ENCODE measurements at places on chromosomes 2 and 18.

DNA sequence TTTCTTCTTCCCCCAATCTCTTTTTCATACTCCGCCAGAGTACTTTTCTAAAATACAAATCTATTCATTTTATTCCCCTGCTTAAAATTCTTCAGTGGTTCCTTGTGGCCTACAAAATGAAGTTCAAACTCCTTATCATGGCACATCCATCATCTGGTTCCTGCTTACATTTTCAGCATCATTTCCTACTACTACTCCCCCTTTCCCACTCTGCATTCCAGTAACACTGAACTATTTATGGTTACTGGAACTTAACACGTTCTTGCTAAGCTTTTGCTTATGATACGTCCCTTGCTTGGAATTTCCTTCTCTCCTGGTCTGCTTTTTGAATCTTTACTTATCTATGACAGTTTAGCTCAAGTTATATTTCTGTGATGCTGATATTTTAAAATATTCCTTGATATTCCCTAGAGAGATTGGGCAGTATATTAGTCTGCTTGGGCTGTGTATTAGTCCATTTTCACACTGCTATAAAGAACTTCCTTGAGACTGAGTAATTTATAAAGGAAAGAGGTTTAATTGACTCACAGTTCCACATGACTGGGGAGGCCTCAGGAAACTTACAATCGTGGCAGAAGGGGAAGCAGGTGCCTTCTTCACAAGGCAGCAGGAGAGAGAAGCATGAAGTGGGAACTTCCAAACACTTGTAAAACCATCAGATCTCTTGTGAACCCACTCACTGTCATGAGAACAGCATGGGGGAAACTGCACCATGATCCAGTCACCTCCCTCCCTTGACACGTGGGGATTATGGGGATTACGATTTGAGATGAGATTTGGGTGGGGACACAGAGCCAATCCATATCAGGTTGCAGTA, 53.2 kb downstream of the BMPR2 start:
- no peak for DNase-seq

- no peak for DNase-seq
Observed at GRCh38 chr2:6955511-6956136, 38.4 kb downstream of the RNF144A start.

DNA sequence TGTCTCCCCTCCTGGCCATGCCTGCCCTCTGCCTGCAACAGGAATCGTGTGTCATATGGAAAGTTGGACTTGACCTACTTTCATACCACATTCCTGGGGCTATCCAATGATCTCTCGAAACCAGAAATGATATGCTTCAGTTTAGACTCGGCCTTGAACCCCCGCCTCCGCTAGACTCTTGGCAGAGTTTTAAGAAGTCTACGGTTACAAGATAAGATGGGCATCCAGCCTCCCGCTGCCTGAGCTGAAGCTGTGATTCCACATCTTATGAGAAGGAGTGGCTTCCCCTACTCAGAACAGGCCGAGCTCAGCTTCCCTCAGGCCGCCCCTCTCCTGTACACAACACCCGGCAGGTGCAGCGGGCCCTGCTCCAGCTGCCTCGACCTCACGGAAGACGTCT, 73.9 kb downstream of the MTCL1 start:
- DNase-seq = no peak

DNA sequence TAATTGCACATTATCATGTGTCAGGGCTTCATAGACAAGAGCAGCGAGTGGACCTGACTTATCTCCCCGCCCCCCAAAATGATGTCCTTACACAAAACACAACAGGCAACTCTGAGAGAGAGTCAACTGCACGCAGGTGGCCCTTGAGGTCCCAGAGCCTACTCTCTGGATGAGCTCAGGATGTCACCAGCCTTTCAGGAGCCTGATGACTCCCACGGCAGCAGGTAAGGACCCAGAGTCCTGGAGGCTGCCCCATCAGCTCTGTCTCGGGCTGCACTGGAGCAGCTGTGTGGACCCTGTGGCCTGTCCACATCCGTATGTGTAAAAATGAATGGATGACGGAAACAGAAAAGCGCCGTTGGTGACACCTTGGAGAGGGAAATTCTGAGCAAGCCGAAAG, 130.9 kb downstream of the HDAC4 start:
- no peak for DNase-seq

GRCh38 chr18:22279741-22280452, 110.5 kb downstream of the GATA6 start:
- no peak for DNase-seq

DNA sequence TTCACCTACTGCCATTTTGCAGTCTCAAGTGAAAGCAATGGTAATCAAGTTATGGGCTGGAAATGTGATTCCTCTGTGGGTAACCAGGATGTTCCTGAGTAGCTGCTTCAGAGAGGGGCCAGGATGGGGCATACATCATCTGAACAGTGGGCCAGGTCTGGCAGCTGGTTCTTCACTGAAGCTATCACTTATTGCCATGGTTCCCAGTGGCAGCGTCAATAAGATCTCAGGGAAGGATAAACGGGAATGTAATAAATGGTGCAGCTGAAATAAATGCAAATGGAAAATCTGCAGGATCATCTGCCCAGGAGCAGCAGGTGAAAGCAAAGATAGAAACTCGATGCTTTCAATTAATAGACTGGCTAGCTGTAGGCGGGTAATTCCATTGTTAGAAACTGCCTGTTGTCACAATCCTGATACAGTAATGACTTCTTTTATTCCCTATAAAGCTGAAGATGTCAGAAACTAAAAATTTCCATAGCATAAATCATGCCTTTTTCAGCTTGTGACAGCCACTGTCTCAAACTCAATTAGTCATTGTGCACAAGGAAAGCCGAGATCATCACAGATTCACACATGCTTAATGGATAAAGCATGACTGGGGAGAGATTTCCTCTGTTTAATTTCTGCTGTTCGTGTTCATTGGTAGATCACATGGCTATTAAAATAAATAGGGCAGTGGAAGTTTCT, 56.2 kb upstream of the CCDC85A start:
- DNase-seq = no peak

DNA sequence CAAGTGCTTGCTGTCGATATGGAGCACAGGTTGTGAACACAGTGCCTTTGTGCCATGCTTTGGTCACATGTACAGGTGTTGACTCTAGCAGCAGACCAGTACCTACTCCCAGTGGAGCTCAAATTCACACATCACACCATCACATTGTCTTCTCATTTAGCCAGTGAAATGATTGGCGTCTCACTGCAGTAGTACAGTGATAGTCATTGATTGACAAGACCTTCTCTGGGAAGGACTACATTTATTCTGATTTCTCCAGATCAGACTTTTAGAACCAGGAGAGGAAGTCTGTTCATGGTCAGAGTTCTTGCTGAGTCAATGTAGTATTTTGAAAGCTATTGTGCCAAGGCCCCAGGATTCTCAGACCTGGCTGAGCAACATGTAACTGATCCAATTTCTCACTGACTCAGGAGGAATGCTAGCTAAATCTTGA, 75.2 kb downstream of the FMNL2 start:
- no peak for DNase-seq

- DNase-seq = no peak
Observed at GRCh38 chr2:162424816-162425215, 80.9 kb downstream of the GCA start.

DNA sequence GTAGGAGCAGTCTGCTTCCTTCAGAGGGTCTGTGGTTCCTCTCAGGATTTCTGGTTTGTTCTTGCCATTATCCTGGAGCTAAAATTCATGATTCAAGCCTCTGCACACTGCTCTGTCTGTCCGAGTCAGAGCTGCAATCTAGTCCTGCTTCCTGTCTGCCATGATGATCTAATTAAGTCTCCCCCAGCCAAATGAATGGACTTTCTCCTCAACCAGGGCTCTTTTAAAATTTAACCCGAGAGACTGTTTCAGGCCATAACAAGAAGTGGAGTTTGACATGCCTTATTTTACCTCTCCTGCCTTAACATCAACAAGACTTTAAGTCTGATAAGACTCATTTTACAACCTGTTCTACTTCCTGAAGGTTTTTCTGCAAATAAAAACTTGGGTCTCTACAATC, 1009.6 kb upstream of the DDX18 start:
- no peak for DNase-seq

- no peak for DNase-seq
Observed at GRCh38 chr2:235692671-235693171, 198.9 kb downstream of the AGAP1 start.

- no peak for DNase-seq
Observed at GRCh38 chr2:54964271-54964670, 86.0 kb downstream of the RTN4 start.

DNA sequence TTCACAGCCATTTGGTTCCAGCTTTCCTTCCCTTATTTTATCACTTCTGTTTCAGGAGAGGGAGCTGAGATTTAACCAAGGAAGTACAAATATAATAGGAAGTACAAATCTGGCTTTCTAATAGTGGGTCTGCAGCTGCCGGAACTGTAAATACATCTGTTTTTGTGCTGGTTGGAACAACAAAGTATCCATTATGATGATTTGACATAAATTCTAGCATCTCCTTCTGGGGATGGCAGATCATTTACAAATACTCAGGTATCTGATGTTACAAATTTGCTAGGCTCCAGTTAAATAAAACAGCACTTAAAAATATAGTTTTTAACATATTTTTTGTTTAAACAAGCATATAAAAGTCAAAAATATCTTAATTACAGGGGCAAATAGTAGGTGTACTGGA, 131.3 kb upstream of the SMIM21 start:
- no peak for DNase-seq

DNA sequence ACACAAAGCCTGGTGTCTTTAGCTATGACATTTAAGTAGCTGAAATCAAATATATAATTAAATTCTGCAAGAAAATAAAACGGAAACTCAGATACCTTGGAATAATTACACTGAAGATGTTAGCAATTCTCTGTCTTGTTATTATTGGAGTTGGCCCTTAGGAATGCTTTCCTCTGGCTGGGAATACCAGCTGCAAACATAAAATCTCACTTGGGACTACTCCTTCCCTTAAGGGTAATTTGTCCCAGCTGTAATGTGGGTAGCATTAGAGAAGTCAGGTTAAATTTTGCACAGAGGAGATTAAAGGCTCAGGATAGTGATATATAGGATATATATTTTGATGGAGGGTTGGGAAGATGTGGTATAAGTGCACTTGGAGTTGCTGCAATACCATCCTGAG, 37.3 kb upstream of the GRP start:
- DNase-seq = no peak

DNA sequence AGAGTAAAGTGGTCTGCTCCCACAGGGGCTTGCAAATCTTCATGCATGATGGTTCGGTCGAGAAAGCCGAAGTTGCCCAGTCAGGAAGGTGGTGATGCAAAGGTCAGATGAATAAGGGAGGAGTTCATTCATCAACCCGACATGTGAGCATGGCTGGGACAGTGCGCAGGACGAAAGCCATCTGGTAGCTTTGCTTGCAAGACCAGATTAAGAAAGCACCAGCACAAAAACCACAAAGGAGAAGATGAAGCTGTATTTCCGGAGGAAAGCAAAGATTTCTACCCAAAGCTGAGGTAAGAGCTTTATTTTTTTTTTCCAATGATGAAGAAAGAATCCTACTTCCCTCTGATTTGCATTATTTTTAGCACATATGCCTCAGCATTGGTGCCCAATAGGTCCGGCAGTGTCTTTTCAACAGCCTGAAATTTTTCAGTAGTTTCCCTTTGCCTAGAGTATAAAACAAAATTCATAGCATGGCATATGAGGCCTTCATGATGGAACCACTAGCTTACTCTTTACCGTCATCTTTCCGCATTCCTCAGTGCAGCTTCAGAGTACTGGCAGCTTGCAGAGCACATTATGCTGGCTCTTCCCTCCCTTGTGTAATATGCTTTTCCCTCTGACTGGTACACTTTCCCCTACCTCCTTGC, 112.0 kb upstream of the THOC1 start:
- DNase-seq = no peak

DNA sequence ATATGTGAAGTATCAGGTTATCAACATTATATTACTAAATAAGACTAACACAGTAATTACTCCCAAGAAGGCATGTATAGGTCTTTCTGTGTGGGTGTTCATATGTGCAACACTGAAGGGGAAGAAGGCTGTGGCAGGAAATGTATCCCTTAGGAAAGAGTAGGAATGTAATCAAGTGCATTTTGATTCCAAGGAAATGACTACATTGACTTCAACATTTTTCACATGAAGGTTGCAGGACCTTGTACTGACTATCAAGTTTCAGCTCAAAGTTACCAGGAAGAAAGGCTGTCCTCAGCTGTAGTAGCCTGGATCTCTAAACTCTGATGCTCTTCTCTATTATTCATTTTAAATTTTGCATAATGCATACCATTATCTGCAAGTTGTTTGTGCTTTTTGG, 680.8 kb downstream of the NYAP2 start:
- DNase-seq = no peak

GRCh38 chr2:240086563-240086962, 33.2 kb upstream of the OR6B3 start:
- no peak for DNase-seq

DNA sequence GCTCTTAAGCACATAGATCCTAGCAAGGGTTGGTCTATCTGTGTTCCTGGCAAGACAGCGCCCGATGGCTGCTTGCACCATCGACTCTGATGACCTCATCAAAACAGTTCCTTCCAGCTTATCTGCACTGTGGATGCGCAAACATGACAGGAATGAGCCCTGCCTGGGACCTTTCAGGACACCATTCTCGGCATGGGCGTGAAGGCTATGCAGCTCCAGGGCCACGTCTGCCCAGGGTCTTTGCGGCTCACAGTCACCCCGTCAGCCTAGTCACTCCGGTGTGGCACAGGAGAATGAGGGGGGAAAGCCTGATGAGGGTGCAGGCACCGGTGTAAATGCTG, 147.8 kb upstream of the TWIST2 start:
- no peak for DNase-seq

DNA sequence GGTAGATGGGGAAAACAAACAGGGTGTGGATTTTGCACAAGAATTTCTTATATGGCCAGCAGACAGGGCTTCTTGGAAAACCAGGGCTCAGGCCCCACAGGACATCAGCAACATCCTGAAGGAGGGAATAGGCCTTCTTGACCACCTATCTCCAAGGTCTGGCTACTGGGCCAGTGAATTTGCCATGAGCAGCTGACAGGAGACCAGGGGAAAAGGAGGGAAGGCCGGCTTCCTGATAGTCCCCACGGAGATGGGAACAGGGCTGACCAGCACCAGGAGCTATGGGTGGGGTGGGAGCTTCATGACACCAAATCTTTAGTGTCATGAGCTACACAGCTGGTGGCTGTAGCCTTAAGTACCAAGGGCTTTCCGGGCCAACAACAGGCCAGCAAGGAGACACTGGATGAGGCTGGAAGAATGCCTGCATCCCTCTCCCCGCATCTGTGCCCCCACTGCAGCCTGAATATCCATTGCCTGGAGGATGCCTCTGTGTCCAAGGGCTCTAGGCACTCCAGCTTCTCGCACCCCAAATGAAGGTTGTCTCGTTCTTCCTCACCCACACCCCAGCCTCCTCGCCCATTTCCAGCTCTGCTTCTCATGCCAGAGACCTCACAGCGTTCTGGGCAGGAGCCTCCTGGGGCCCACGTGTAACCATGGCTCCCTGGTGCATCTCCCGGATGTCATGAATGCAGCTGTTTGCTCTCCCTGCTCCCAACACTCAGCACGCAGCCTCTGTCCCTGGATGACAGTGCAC, 74.8 kb downstream of the EMX1 start:
- DNase-seq = no peak

All from activated naive CD4-positive, alpha-beta T cell (primary cell).